ENCODE measurements at places on chromosomes 6 and 20.
A peak's percentile ranks its signal among the peaks of the same experiment; 100 is the strongest.

- peak; percentile 82 for DNase-seq
Observed at GRCh38 chr20:48807586-48808381, 20.0 kb downstream of the PREX1 start.

GRCh38 chr20:58173930-58174707 is 54.3 kb downstream of the ANKRD60 start:
- no peak for DNase-seq

DNA sequence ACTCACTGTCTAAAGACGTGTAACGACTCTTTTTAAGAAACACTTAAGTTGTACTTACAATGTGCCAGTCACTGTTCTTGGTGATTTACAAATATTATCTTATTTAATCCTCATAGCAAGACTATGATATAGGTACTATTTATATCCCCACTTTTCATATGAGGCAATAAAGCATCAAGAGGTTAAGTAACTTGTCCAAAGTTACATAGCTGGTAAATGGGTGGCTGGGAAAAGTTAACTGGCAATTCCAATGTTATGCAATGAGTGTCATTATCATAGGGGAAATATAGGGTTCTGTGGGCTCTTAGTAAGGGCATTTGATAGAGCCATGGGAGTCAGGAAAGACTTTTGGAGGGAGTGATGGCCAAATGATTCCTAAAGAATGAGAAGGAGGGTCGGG is 21.4 kb upstream of the RIPOR2 start:
- no peak for DNase-seq

DNA sequence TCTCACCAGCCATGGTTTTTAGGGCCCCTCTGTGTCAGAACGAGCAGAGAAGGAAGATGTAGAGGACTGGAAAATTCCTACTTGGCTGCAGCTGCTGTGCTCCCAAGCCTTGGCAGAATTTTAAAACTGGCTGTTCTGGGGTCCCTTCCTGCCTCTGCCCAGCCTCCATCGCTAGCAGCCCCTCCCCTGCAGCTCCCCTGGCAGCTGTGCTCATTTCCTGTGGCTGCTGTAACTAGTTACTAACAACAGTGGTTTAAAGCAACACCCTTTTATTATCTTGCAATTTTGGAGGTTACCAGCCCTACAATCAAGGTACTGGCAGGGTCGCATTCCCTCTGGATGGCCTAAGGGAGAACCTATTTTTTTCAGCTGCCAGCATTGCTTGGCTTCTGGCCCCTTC is 3.7 kb upstream of the CST11 start:
- no peak for DNase-seq

GRCh38 chr20:36320898-36321695 is 15.0 kb downstream of the DLGAP4 start:
- no peak for DNase-seq

GRCh38 chr6:158161566-158162254 is 6.4 kb downstream of the SERAC1 start:
- no peak for DNase-seq

- DNase-seq, result no peak
Observed at GRCh38 chr20:25247518-25247955, 348 bp upstream of the PYGB start.

DNA sequence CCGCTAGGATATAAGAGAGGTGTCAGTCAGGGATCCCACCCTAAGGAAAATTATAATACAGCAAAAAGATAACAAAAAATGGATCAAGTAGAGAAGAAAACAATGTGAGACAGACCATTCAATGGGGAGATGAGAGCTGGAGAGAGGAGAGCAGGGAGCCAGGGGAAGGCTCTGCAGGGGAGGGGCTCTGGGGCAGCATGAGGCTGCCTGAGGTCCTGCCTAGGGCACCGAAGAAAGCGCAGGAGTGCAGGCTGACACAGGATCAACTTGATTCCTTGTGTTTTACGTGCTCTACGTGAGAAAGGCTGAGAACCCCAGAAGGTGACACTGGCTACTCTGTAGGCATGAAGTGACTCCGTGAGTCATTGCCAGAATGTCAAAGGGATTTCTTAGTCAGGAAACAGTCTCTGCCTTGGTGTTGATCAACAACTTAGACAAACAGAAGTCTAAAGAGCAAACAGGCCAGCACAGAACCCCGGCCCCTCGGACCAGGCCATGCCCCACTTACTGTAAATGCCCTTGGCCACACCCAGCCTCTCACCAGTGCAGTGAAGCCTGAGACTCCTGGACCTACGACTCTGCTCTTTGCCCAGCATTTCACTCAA is 290.1 kb upstream of the PRDM1 start:
- DNase-seq, result no peak

- DNase-seq, result no peak
Observed at GRCh38 chr6:139014945-139015344, 13.6 kb upstream of the ABRACL start.

Measured in midbrain (tissue), 1 donor.